IMR-90 (cell line): ENCODE measurements at places on chromosomes 7 and 10. TPM values are rescaled to one million over a fixed set of nuclear protein-coding genes. Genes with fewer than 3 reads are reported as not detected.

The TMEM236 gene
- not detected in 2 replicates for total RNA-seq

The FKBP6 gene
- not detected in 2 replicates for total RNA-seq

The ADAP1 gene
- 1.4 and 2.2 TPM in 2 replicates for total RNA-seq

The C7orf57 gene
- not detected in 2 replicates for total RNA-seq

The ARHGAP19 gene
- 7.0 and 12.8 TPM in 2 replicates for total RNA-seq

The MAGI2 gene
- 17.9 and 27.2 TPM in 2 replicates for total RNA-seq

The BTRC gene
- 7.7 and 11.7 TPM in 2 replicates for total RNA-seq

The SNCG gene
- 10.6 and 11.9 TPM in 2 replicates for total RNA-seq

The CBX3 gene
- total RNA-seq, result 38.2 and 85.0 TPM in 2 replicates

The SMKR1 gene
- total RNA-seq, result not detected in 2 replicates

The STOX1 gene
- under 0.01 and 0.18 TPM in 2 replicates for total RNA-seq

DNA sequence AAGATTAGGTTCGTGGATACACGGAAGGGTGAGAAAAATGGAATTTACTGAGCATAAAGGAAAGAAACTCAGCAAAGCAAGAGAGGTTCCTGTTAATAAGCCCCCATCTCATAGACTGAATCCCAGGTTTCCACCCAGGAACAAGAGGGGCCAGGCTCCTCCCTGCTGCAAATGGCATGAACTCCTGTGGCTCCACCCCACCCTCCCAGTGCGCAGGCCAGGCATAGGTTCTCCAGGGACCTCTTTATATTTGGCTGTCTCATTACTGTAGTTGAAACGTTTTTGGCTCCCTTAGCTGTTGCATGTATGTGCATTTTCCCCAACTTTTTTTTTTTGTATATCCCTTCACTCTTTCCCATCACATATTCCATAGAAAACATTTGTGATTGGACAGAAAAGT, 217.8 kb upstream of the NRP1 start:
- DNase-seq, result no peak

DNA sequence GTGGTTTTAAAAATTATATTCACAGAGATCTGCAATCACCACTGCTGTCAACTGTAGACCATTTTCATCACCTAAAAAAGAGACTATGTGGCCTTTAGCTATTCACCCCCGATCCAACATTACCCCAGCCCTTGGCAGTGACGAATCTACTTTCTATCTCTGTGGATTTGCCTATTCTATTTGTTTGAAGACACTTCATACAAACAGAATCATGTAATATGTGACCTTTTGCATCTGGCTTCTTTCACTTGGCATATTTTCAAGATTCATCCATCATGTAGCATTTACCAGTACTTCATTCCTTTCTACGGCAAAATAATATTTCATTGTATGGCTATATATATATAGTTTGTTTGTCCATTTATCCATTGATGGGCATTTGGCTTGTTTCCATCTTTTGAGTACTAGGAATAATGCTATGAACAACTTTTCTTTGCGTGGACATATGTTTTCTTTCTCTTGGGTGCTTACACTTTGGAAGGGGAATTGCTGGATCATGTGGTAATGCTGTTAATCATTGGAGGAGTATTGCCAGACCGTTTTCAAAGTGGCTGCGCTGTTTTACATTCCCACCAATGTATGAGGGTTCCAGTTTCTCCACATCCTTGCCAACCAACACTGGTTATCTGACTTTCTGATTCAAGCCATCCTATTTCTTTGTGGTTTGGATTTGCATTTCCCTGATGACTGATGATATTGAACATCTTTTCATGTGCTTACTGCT, 22.3 kb downstream of the ADAMTS14 start:
- DNase-seq, result peak; percentile 55

GRCh38 chr10:45411607-45411940, 37.6 kb downstream of the ALOX5 start:
- no peak for DNase-seq

GRCh38 chr7:100118388-100119071, 628 bp downstream of the TAF6 start:
- no peak for DNase-seq

DNA sequence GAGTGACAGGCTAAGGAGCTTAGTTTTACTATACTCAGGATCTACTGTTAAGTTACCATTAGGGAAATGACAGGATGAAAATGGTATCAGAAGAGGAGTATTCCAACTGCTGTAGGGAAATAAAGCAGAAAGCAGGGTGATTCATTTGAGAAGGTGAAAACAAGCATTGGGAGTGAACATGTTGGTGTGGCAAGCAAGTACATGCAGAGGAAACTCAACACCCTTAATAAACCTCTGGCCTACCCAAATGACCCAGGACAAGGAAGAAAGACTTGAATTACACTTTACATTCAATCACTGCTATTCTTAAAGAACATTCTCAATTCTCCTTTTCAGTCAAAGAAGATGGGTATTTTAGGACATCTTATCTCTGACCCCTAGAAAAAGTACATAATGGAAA, 28.7 kb downstream of the ERLIN1 start:
- no peak for DNase-seq

DNA sequence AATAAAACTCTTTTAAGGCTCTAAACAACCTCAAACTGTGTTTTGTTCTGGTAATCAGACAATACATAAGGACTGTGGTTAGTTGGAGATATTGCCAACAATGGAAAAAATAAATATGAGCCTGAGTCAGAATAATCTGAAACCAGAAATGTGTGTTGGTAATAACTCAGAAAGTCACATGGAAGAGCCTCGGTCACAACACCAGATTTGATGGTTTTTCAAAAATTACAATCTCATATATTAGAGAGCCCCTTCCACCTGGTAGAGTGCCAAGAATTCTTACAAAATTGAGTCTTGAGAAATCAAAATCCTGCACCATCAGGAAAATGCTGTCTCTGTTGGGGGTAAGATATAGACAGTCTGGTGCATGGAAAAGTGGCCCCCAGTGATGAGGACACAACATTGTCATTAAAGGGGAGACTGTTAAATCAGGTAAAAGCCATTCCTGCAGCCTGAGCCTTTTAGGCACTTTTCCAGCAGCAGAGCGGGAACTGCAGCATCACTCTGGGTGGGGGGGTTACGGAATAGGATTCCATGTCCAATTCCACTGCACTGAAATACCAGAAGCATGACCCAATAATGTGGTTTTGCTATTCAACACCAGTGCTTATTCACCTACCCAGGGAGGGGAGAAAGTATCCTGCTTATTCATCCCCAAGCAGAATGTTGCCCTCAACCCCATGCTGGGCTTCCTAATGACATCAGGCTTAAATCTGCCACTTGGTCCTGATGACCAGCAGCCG, 9.5 kb upstream of the ADAM12 start:
- peak; percentile 98 for DNase-seq

DNA sequence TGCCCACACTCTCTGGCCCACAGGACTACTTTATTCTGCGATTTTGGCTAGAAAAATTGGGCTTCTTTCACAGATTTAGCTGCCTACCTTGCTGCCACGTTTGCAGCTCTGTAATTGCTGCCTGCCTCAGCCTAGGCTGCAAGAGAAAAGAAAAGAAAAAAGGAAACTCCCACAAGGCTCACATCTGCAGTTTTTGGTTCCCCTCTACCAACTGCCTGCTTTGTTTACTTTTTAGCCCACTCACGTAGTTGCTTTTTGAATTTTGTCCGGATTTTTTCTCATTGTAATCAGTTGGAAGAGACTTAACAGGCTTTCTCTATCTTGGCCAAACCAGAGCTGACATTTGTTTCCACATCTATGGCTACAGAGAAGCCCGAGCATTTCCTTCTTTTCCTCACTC, 24.3 kb downstream of the SUN3 start:
- DNase-seq, result no peak

DNA sequence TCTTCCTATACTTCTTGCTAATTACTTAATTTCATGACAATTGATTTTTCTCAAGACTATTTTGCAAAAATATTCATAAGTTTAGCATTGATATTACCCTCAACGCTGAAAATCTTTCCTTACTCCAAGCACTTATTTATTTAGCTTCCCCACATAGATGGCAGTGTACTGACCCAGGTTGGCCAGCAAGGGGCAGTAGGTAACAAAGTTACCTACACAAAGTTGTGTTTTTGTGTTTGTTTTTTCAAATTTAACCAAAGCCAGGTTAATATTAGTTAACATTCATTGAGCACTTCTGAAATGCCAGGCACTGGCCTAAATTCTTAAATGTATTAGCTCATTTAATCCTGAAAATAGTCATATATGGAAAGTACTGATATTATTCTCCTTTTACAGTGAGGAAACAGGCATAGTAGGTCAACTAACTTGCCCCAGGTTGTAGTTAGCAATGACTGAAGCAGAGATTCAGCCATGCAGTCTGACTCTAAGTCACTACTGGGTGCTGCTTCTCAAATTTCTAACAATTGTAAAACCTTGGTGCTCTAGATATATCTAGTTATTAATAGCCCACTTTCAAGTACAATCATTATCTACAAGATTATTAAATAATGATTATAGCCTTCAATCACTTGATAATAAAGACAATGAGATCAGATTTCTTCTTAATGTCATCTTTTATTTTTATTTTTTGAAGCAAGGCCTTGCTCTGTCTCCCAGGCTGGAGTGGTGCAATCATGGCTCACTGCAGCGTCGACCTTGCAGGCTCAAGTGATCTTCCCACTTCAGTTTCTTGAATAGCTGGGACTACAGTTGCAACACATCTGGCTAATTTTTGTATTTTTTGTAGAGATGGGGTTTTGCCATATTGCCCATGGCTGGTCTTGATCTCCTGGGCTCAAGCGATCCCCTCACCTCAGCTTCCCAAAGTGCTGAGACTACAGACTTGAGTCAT, 5.8 kb upstream of the GGCT start:
- DNase-seq, result peak; percentile 44

- DNase-seq, result no peak
Observed at GRCh38 chr7:42389697-42390096, 152.7 kb upstream of the GLI3 start.

DNA sequence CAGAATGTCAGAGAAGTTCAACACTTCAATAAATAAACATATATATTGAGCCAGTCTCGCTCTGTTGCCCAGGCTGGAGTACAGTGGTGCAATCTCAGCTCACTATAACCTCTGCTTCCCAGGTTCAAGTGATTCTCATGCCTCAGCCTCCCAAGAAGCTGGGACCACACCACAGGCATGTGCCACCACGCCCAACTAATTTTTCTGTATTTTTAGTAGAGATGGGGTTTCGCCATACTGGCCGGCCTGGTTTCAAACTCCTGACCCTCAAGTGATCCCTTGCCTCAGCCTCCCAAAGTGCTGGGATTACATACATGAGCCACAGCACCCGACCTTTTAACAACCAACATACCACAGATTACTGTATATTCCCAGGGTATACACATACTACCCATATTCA, 134.2 kb downstream of the JMJD1C start:
- DNase-seq, result no peak

- DNase-seq, result no peak
Observed at GRCh38 chr10:3347413-3348182, 175.0 kb upstream of the PITRM1 start.

DNA sequence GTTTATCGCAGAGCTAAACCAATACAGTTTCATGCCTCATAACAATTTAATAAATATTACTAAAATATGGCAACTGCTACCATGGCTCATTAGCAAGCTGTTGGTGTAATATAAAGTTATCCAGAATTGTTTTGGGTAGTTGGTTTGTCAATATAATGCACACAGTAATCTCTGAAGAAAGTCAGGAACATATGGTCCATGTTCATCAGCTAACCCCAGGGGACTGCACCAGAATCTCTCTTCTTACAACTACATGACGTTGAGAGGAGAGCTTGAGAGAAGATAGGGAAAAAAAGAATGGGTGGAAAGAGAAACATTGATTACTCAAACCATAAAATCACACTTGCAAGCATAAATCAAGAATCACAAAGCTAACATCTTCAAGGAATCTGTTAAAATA, 333.7 kb downstream of the NRG3 start:
- DNase-seq, result no peak

- DNase-seq, result no peak
Observed at GRCh38 chr7:29202651-29203069, 8.1 kb downstream of the CHN2 start.

DNA sequence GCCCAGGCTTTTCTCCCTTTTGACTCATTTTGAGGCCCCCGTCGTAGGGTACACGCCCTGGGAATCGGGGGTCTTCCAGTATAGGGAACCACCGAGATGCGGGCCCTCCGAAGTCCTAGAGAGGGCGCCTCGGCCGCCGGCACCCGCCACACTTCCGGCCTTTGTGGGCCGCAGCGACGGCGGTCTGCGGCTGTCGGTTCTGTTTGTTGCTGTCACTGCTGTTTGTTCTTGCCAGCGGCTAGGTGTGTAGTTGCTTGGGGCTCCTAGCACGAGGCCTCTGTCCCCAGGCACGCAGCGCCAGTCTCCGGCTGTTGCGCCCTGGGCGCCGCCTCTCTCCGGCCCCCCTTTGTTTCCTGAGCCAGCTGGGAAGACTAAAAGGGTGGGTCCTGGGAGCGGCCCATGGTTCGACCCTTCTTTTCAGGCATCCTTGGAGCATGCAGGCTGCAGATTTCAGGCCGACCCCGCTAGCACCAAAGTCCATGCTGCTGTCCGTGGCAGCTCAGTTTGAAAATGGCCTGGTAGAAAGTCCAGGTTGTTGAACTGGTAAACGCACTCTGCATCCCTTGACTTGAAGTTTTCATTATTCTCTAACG, 17.8 kb upstream of the ZKSCAN1 start:
- no peak for DNase-seq

DNA sequence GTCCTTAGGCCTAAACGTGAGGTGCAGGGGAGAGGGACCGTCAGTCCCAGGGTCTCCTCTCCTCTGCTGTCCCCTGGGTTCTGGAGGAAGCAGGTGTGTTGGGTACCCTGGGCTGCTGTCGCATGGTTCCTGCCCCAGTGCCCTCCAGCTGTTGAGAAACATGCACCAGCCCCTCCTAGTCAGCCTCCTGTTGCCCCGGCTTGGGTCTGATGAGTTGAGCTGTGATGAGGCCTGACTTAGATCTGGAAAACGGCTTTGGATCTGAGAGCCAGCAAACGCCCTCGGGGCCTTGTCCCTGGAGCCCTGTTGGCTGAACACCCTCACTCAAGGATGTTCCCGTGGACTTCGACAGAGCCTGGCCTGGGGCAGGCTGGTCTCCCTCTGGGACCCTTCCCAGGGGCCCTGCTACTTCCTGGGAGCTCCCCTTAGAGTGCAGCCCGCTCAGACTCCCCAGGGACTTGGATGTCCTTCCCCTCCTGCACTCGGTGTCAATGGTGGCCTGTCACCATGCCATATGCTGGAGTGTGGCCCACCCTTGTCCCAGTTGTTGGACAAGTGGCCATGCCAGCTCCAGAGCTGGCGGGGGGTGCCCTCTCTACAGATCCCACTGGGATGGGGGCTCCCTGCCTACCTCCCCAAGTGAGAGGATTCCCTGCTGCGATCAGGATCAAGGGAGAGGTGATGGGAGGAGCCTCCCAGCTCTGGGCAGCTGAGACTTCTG, 12.3 kb downstream of the ZNF316 start:
- no peak for DNase-seq
